ENCODE measurements at places on chromosomes 7 and 10.

DNA sequence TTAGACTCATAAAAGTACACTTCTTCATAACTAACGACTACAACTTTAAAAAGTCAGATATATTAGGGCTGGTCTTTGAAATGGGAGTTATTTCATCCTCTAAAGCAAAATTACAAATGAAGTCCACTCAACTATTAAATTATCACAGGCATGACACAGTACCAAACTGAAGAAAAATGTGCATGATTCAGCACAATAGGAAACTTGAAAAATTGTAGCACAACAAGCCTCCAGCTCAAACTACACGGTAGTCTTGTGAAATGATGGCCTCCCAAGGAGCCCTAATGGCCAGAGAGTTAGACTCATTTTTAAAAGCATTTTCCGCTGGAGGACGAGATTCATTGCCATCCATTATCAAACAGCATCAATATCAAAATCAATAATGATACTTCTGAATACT is 76.4 kb downstream of the MAGI2 start:
- DNase-seq, result no peak

GRCh38 chr7:123538189-123538714 is 3.9 kb upstream of the IQUB start:
- DNase-seq, result no peak

DNA sequence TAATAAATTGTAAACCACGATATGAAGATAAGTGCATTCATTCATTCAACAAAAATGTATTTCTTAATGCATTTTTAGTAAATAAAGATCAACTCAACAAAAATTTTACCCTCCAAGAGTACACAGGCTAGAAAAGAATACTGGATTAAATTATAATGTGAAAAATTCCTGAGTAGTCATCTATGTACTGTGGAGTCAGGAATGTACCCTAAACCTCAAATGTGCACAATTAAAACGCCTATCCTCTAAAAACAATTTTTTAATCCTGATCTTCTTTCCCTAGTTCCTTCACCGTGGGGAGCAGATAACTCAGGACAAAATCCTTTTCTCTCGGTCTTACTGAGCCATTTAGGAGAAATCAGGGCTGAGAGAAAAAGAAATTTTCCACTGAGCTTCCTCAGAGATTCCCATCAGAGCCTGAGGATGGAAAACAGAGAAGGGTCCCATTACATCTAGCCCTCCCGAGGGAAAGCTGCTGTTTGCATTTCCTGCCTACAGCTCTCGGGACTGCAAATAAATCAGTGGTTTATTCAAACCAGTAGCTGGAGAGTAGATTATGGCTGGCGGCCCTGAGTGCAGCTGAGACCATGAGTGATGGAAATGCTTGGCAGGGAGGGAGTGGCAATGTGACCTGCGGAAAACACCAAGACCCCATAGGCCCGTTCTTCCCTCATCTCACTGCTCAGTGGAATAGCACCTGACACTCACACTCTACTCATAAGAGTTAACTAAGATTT is 7.4 kb downstream of the TAS2R40 start:
- no peak for DNase-seq

- no peak for DNase-seq
These were observed 94.5 kb downstream of the ZNF33B start for GRCh38 chr10:42543840-42544372.

DNA sequence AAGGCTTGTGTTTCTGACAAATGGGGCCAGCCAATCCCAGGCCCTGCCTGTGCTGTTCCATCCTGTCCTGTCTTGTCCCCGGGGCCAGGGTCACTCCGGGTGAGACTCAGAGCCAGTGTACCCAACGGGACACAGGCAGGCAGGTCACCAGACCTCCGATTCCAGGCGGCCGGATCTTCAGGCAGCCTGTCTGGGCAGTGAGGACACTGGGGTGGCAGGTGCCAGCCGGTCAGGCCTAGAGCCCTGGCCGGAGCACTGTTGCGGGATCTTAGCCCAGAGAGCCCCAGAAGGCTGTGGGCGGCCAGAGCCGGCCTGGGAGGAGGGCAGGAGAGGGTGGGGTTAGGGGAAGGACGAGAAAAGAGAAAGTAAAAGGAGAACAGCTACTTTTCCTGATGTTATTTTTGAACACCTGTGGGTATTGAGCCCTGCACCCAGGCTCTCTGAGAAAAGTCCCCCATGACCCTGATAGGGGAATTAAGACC is 134.3 kb upstream of the TNRC18 start:
- DNase-seq, result no peak

DNA sequence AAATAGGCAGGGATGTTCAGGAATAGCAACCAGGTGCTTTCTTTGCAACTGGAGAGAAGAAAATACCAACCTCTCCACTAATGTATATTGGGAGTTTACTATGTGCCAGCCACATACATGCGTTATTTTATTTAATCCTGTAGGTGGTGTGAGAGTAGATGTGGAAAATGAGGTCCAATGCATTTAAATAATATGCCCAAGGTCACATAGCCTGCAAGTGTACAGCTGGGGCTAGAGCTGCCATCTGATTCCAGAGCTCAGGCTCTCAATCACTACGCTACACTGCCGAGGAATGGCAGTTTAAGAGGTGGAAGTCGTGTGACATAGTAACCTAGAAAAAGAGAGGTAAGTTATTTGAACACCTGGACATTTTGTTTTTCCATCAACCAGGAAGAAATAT is 277.0 kb downstream of the EXOC4 start:
- peak; percentile 19 for DNase-seq

GRCh38 chr10:4344492-4344994 is 481.5 kb upstream of the AKR1E2 start:
- peak; percentile 10 for DNase-seq

DNA sequence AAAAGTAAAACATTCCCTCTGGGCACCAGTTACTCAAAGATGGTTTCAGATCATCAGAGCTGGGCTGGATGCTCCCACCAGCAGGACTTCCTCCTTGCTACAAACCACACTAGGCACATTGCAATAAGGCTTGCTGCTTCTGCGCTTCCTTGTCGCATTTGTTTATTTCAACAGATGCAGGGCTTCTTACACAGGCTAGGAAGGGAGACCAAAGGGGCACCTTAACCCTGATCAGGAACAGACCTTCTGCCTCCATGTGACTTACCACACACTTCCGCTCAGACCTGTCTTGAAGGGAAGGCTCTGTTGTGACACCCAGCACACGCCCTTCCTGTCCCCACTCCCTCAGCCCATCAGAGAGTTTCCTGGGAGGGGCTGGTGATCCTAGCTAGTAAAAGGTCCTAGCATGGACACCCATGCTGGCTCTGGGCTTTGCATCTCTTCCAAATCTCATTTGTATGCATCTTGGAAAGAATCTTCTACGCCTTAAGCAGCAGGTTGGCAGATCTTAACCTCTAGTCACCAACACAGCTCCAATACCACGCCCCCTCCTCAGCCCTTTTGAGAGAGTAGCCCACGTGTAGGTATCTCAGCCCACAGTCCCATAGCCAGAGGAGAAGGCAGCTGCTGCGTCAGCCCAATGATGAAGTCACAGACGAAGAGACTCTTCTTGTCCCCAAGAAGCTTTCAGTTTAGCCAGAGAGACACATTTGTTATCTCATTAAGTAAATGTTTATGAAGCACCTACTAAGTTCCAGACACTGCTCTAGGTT is 47.1 kb upstream of the SVIL start:
- peak; percentile 100 for DNase-seq

GRCh38 chr7:155201325-155202087 is 96.2 kb upstream of the INSIG1 start:
- no peak for DNase-seq

Data from Kasumi-1 (cell line).